ENCODE measurements at places on chromosomes 6 and 20.

GRCh38 chr6:138526822-138527235 is 27.5 kb upstream of the NHSL1 start:
- no peak for DNase-seq
- no peak overlapping the region for H3K27ac ChIP-seq
- H3K27me3 ChIP-seq: no peaks in the 10 kb centered on the region
- H3K4me3 ChIP-seq: no peak overlapping the region

DNA sequence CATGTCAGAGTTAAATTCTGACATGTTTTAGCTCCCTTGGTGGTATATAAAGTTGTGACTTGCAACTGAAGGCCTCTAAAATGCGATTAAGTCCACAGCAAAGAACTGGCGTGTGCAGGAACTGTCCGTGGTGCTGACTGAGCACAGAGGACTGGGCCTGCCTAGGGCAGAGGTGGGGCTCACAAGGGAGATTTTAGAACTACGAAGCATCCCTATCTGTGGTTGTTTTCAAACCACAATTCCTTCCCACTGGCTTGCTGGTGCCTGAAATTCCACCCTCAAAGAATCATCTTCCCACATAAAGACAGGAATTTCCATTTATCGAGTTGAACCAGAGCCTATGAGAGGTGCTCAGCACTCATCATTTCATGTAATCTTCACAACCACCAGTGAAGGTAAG is 30.1 kb downstream of the RIMS4 start:
- no peaks in the 10 kb centered on the region for H3K4me1 ChIP-seq
- H3K4me3 ChIP-seq: no peak overlapping the region
- H3K27me3 ChIP-seq: peaks cover 16% of the 10 kb centered on the region
- no peaks in the 10 kb centered on the region for H3K36me3 ChIP-seq
- no peak overlapping the region for H3K27ac ChIP-seq

DNA sequence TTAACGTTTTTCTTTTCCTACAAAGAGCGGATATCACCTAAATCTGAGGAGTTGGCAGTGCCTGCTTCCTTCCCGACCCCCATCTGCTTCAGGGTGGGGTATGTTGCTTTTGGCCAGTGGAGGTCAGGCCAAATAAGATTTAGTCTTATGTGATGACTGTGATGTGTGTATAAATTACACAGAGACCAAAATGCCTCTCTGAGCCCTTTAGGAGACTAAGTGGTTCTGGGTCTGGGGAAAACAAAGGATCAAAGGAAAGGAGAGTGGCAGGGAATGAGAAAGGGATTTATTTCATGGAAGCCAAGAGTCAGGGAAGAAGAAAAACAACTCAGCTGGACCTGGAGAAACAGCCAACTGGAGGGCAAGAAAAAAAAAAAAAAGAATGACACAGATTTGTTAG is 39.1 kb upstream of the TBC1D7 start:
- H3K27ac ChIP-seq: no peak overlapping the region
- no peak overlapping the region for H3K4me3 ChIP-seq
- peaks cover 13% of the 10 kb centered on the region for H3K4me1 ChIP-seq
- H3K36me3 ChIP-seq: peaks cover 14% of the 10 kb centered on the region
- DNase-seq: no peak
- no peaks in the 10 kb centered on the region for H3K27me3 ChIP-seq

DNA sequence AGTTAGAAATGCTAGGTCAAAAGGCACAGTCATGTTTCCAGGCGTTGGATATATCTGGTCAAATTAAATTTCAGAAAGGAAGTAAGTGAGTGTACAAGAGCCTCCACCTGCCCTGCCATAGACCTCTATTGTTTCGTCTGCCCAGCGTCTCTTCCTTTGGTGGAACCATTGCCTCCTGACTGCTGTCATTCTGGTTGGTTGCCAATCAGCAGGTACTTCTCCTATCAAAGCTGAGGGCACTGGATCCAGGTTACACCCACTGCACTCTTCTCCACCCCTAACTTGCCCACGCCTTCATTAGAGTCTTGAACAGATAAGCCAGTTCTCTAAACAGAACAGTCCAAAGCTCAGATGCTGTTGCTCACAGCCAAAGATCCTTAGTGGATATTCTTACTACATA is 2.6 kb upstream of the WFDC5 start:
- H3K27ac ChIP-seq: no peak overlapping the region

DNA sequence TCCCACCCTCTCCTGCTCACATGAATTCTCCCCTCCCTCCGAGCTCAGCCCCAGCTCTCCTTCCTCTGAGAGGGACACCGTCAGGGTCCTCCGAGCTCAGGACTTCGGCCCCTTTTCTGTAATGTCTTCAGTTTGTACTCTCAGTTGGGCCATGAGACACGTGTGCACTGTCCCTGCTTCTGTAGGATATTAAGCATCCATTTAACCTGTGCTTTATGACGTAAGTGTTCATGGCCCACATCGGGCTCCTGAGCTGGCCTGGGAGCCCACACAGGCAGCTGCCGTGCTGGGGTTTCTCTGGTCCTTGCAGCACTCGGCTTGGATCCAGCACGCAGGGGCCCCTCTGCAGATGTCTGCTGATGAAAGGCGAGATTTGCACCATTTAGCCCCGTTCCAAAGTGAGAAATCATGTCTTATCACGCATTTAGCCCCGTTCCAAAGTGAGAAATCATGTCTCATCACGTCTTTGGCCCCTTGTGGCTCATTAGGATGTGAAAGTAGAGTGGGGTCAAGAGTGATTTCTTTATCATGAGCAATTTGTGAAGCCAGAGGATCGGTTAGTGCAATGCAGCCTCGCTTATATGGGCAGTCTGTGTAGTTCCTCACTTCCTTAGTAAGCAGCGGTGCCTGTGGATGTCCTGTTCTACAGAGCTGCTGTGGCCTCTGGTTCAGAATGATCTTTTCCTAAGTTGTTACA is 25.3 kb downstream of the DUSP22 start:
- H3K36me3 ChIP-seq: no peaks in the 10 kb centered on the region
- no peak overlapping the region for H3K27ac ChIP-seq
- H3K27me3 ChIP-seq: no peaks in the 10 kb centered on the region
- peaks cover 14% of the 10 kb centered on the region for H3K4me1 ChIP-seq

- H3K27me3 ChIP-seq: no peaks in the 10 kb centered on the region
- H3K36me3 ChIP-seq: no peaks in the 10 kb centered on the region
- no peak overlapping the region for H3K4me3 ChIP-seq
- H3K4me1 ChIP-seq: peaks cover 78% of the 10 kb centered on the region
- no peak overlapping the region for H3K27ac ChIP-seq
These were observed 22.6 kb downstream of the TOP1 start for GRCh38 chr20:41051009-41051825.

DNA sequence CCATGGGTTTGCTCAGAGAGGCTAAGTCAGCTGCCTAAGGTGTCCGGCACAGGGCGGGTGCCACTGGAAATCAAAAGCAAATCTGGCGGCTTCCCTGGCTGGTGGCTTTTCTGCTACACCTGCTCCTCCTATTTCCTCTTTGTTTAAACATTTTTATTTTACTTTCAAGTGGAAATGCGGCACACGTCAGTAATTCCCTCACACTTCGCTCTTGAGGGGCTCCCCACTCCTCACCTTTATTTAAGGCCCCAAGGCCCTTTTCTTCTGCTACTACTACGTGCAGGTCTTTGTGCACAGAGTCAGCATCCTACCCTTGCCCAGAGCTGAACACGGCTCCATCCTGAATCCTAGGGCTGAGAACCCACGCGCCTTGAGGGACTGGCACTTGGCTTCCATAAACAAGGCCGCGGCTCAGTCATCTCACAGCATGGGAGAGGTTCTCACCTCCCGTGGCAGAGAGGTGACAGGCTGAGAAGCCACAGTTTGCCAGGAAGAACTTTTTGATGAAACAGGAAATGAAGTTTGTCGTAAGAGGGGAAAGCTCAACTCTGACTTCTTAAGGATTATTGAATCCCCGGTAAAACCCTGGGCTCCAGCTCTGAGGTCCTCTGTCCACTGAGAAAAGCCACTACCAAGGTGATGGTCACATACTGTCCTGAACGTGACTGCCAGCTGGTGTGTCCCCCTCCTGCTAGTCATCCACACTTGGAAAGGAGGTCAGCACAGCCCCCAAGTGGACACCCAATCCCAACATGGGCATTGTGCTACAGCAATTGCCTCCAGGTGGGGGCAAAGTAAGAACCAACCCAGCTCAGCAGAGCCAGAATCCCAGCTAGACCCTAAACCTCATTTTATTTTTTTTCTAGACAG is 48.0 kb downstream of the NFATC2 start:
- no peaks in the 10 kb centered on the region for H3K27me3 ChIP-seq
- H3K4me3 ChIP-seq: no peak overlapping the region
- DNase-seq: peak; percentile 31
- H3K36me3 ChIP-seq: no peaks in the 10 kb centered on the region

DNA sequence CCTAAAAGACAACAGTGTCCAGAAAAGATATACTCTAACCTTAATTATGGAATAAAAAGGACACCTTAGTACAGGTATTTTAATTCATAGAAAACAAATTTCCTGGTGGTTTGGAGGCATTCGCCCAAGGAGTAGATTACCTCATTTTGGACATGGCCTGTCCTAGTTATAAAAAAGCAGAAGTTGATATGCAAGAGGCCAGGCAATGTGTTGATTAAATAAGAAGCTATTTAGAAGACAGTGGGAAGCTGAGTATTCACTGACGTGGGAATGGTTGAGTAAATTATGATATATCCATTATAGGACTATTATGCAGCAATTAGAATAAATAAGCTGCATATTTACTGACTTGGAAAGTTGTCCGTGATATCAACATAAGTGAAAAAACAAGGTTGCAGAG is 314.9 kb downstream of the ALDH8A1 start:
- peaks cover 6% of the 10 kb centered on the region for H3K4me1 ChIP-seq
- H3K27me3 ChIP-seq: no peaks in the 10 kb centered on the region
- H3K4me3 ChIP-seq: no peak overlapping the region
- no peaks in the 10 kb centered on the region for H3K36me3 ChIP-seq
- no peak for DNase-seq

DNA sequence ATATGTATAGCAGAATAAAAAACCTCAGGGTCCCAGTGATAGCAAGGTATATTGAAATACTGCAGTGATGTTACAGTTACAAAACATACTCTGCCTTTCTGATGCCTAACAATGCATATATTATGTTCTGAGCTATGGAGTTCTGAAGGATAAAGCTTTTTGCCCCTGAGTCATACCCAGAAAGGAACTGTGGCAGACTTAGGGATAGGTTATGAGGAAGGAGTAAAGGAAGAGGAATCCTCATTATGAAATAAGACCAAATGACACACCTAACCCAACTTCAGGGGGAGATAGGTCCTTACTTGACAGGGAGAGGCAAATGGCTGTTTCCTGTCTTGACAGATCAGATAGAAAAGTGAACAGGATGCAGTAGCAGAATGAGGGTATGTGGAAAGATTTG is 940.6 kb upstream of the FLRT3 start:
- H3K27ac ChIP-seq: no peak overlapping the region
- H3K4me1 ChIP-seq: no peaks in the 10 kb centered on the region
- no peak overlapping the region for H3K4me3 ChIP-seq

DNA sequence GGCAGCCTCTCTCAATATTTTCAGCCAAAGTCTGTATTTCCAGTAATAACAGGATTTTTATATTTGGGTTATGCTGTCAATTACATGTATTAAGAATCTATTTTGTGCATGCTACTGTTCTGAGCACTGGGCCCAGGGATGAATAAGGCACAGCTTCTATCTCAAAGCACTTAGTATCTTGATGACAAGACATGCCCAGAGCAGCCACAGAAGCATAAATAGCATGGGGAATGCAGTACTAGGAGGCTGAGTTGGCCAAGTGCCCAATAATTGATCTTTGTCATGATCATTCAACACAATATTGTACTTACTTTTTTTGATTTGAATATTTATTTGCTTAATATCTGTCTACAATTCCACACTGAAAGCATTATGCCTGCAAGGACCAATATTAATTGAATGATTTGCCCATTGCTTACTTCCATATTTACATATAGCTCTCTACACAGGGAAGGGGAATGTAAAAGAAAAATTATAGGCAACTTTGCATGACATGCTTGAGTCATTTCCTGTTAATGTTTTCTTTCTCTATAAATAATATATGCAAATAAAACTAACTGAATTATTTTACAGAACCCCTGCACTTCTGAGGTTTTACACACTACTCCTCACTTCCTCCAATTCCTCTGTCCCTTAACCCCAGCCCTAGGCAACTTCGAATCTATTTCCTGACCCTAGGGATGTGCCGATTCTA is 298.9 kb upstream of the BMP2 start:
- H3K36me3 ChIP-seq: no peaks in the 10 kb centered on the region
- no peak overlapping the region for H3K27ac ChIP-seq
- H3K4me1 ChIP-seq: no peaks in the 10 kb centered on the region
- DNase-seq: no peak
- H3K27me3 ChIP-seq: no peaks in the 10 kb centered on the region
- no peak overlapping the region for H3K4me3 ChIP-seq

GRCh38 chr6:142088858-142089216 is 43.9 kb upstream of the GJE1 start:
- peaks cover 9% of the 10 kb centered on the region for H3K4me1 ChIP-seq
- H3K27me3 ChIP-seq: peaks cover 17% of the 10 kb centered on the region
- H3K36me3 ChIP-seq: no peaks in the 10 kb centered on the region
- DNase-seq: no peak
- no peak overlapping the region for H3K4me3 ChIP-seq

GRCh38 chr20:6044115-6044514 is 9.7 kb downstream of the LRRN4 start:
- no peaks in the 10 kb centered on the region for H3K4me1 ChIP-seq
- no peak overlapping the region for H3K4me3 ChIP-seq
- no peak for DNase-seq
- H3K27ac ChIP-seq: no peak overlapping the region
- H3K36me3 ChIP-seq: peaks cover 27% of the 10 kb centered on the region

GRCh38 chr6:70823651-70824050 is 133.2 kb downstream of the B3GAT2 start:
- H3K4me1 ChIP-seq: peaks cover 4% of the 10 kb centered on the region
- no peaks in the 10 kb centered on the region for H3K27me3 ChIP-seq
- H3K36me3 ChIP-seq: no peaks in the 10 kb centered on the region
- H3K4me3 ChIP-seq: no peak overlapping the region
- H3K27ac ChIP-seq: no peak overlapping the region

GRCh38 chr6:110340392-110340965 is 17.7 kb downstream of the METTL24 start:
- no peaks in the 10 kb centered on the region for H3K36me3 ChIP-seq
- DNase-seq: no peak
- no peak overlapping the region for H3K27ac ChIP-seq
- H3K4me3 ChIP-seq: no peak overlapping the region
- H3K27me3 ChIP-seq: no peaks in the 10 kb centered on the region

GRCh38 chr6:31122791-31123706 is 2.8 kb upstream of the CDSN start:
- no peak overlapping the region for H3K4me3 ChIP-seq
- H3K36me3 ChIP-seq: no peaks in the 10 kb centered on the region
- no peak for DNase-seq
- H3K27ac ChIP-seq: no peak overlapping the region
- peaks cover 63% of the 10 kb centered on the region for H3K4me1 ChIP-seq

DNA sequence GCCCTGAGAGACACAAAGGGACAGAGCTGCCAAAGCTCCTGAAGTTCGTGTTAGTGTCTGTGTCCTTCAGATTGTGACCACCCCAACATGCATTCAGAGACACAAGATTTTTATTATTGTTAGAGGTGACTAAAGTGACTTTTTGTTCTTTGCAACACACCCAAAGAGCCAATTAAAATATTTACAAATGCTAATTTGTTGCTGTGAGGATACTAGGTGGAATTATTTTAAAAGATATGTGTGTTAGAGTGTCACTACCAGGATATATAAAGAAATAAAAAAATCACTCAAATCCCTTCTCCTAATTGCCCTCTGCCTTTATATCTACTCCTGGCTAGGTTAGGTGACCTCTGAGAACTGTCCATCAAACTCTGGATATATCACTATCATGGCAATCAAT is 160.7 kb downstream of the GRIK2 start:
- no peak overlapping the region for H3K4me3 ChIP-seq
- no peaks in the 10 kb centered on the region for H3K4me1 ChIP-seq

GRCh38 chr6:11368760-11369159 is 136.3 kb upstream of the NEDD9 start:
- DNase-seq: no peak
- H3K4me3 ChIP-seq: no peak overlapping the region
- no peak overlapping the region for H3K27ac ChIP-seq
- H3K27me3 ChIP-seq: no peaks in the 10 kb centered on the region
